ENCODE measurements at places on chromosomes 6 and 20.

GRCh38 chr20:44181611-44182010 is 5.4 kb downstream of the JPH2 start:
- no peak for DNase-seq

GRCh38 chr6:169249057-169249456 is 4.6 kb downstream of the THBS2 start:
- DNase-seq: no peak

- DNase-seq: no peak
Observed at GRCh38 chr20:35833241-35833640, 61.4 kb downstream of the PHF20 start.

- no peak for DNase-seq
Observed at GRCh38 chr6:114288701-114289495, 53.9 kb downstream of the HS3ST5 start.

GRCh38 chr20:35305682-35306556 is 13.7 kb upstream of the FAM83C start:
- DNase-seq: peak; percentile 24

- no peak for DNase-seq
Observed at GRCh38 chr20:1801225-1801928, 93.8 kb upstream of the SIRPA start.
